ENCODE measurements at places on chromosomes 2 and 18.

DNA sequence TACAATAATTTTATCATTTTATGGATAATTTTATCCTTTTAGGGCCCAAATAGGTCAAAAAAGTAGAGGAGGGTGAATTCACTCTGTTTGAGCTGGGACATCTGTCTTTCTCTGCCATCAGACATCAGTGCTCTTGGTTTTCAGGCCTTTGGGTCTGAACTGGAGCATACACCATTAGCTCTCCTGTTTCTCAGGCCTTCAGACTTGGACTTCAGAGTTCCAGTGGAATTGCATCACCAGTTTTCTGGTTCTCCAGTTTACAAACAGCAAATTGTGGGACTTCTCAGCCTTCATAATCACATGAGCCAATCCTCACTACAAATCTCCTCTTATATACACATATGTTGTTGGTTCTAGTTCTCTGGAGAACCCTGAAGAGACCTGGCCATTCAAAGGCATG lies 33.9 kb downstream of the CRYGD start:
- DNase-seq: no peak
- H3K36me3 ChIP-seq: no peaks in the 10 kb centered on the region

- no peaks in the 10 kb centered on the region for H3K4me1 ChIP-seq
- DNase-seq: no peak
- no peak overlapping the region for H3K4me3 ChIP-seq
- no peak overlapping the region for H3K27ac ChIP-seq
- no peaks in the 10 kb centered on the region for H3K36me3 ChIP-seq
- no peaks in the 10 kb centered on the region for H3K27me3 ChIP-seq
These were observed 174.2 kb downstream of the LNPK start for GRCh38 chr2:175827856-175828255.

GRCh38 chr2:85393836-85394235 lies 16.3 kb downstream of the CAPG start:
- peaks cover 4% of the 10 kb centered on the region for H3K36me3 ChIP-seq
- no peaks in the 10 kb centered on the region for H3K27me3 ChIP-seq
- no peaks in the 10 kb centered on the region for H3K4me1 ChIP-seq

- no peak overlapping the region for H3K4me3 ChIP-seq
- H3K4me1 ChIP-seq: no peaks in the 10 kb centered on the region
- no peak overlapping the region for H3K27ac ChIP-seq
- H3K36me3 ChIP-seq: no peaks in the 10 kb centered on the region
- no peaks in the 10 kb centered on the region for H3K27me3 ChIP-seq
These were observed 27.5 kb downstream of the MAP2 start for GRCh38 chr2:209451209-209451834.

- no peaks in the 10 kb centered on the region for H3K27me3 ChIP-seq
- no peaks in the 10 kb centered on the region for H3K4me1 ChIP-seq
- DNase-seq: no peak
- H3K4me3 ChIP-seq: no peak overlapping the region
- H3K36me3 ChIP-seq: no peaks in the 10 kb centered on the region
These were observed 642.3 kb upstream of the LINC00305 start for GRCh38 chr18:64791236-64791635.

- peak overlapping the region; percentile 98 for H3K27ac ChIP-seq
- H3K4me1 ChIP-seq: peaks cover 31% of the 10 kb centered on the region
- peak overlapping the region; percentile 98 for H3K4me3 ChIP-seq
- H3K27me3 ChIP-seq: no peaks in the 10 kb centered on the region
- DNase-seq: peak; percentile 92
These were observed 1.7 kb downstream of the NCK2 start for GRCh38 chr2:105746177-105747080.

DNA sequence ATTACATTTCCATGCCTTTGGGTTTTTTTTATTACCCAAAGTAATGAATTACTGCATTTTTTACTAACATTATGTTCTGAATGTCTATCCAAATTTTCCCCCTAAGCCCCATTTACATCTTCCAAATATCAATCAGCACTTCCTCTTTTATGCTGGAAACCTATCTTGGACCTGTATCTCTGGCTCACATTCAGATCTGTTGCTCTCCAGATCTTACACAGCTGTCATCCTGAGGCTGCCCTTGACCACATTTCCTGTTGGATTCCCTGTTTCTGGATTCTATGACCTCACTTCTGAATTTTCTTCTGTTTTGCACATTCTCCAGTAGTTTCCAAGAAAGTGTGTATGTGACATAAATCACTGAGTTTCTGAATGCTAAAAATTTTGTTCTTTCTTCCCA lies 146.7 kb downstream of the PDE1A start:
- no peaks in the 10 kb centered on the region for H3K36me3 ChIP-seq
- H3K4me3 ChIP-seq: no peak overlapping the region
- no peak for DNase-seq
- no peaks in the 10 kb centered on the region for H3K4me1 ChIP-seq
- H3K27me3 ChIP-seq: no peaks in the 10 kb centered on the region

DNA sequence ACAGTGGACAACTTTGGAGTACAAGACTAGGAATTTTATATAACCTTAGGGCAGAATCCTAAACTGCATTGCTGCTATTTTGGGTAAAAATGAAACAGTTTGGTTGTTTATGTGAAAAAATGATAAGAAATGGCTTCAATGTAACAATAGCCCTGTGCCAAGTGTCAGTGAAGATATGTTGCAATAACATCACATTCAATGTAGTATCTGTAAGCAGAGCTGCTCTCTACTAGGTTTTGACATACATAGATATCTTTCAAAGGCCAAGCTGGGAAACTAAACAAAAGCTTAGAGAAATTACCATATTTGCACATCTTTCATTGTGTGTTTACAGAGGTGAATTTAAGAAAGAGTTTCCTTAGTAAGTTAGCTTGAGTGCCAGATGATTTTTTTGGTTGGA lies 135.0 kb upstream of the DOK6 start:
- no peaks in the 10 kb centered on the region for H3K27me3 ChIP-seq
- no peak overlapping the region for H3K27ac ChIP-seq
- H3K36me3 ChIP-seq: no peaks in the 10 kb centered on the region
- H3K4me3 ChIP-seq: no peak overlapping the region

GRCh38 chr2:118003396-118003824 lies 10.5 kb downstream of the CCDC93 start:
- H3K4me1 ChIP-seq: no peaks in the 10 kb centered on the region
- peaks cover 37% of the 10 kb centered on the region for H3K36me3 ChIP-seq
- no peaks in the 10 kb centered on the region for H3K27me3 ChIP-seq
- H3K4me3 ChIP-seq: no peak overlapping the region

- H3K27ac ChIP-seq: no peak overlapping the region
- no peaks in the 10 kb centered on the region for H3K4me1 ChIP-seq
- DNase-seq: no peak
- H3K36me3 ChIP-seq: no peaks in the 10 kb centered on the region
- H3K4me3 ChIP-seq: no peak overlapping the region
These were observed 75.2 kb downstream of the INPP4A start for GRCh38 chr2:98519851-98520250.

GRCh38 chr2:210839034-210839433 lies 282.6 kb downstream of the CPS1 start:
- no peaks in the 10 kb centered on the region for H3K4me1 ChIP-seq
- no peaks in the 10 kb centered on the region for H3K27me3 ChIP-seq
- H3K36me3 ChIP-seq: no peaks in the 10 kb centered on the region
- DNase-seq: no peak

DNA sequence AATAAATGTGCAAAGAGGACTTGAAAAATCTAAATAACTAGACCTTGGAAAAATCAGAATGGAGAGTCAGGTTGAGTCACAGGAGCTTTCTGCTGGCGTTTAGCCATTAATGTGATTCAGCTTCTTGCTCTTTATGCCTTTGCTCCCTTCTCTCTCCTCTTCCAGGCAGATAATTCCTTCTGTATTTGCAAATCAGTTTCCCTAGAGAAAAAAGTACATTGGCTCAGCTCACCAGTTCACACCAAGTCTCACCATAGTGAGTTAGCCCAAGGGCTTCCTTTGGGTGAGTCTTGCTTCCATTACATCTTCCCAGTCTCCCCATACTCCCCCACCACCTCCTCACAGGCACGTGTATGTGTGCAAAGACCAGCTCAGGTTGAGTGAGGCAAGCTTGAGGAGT lies 73.6 kb downstream of the CYBRD1 start:
- no peaks in the 10 kb centered on the region for H3K36me3 ChIP-seq
- H3K27me3 ChIP-seq: no peaks in the 10 kb centered on the region
- H3K4me3 ChIP-seq: no peak overlapping the region

DNA sequence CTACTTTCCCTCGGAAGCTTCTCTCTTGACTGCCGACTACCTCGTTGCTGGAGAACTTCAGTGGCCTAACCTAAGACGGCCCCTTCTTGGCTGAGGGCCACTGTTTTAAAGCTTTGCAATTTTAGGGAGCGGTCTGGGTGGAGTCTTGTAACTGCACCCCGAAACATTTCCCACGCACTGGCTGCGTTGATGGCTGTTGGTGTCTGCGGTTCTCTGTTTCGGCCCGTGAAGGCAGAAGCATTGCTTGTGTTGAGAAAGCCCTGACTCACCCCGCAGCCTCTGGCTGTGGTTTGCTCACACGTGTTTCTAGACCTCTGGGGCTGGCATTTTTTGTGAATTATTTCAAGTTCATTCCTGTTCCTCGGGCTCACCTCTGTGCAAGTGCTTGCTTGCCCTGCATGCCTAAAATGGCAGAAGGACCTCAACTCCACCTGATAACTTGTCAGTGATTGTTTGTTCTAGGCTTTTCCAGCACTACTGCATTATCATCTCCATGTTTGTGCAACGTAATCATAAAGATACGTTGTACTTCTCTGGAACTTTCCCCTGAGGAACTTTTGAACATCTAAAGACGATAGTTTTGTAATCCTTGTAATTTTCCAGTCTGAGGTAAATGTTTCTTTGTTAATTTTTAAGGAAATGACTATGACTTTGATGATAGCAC lies 94.2 kb upstream of the DLX2 start:
- H3K4me3 ChIP-seq: no peak overlapping the region
- H3K4me1 ChIP-seq: peaks cover 4% of the 10 kb centered on the region
- no peaks in the 10 kb centered on the region for H3K36me3 ChIP-seq

DNA sequence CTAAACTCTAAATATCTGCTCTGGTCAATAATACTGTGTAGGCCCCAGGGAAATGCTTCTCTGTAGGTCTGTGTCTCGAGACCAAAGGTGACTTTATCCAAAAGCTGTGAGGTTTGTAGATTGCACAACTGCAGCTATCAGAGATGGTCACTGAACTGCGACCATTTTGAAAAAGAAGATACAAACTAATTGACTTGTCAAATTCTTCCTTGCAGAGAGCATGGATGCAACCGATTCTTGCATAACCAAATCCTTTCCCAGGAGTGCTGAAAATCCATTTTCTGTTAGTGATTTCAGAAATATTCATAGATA lies 155.8 kb downstream of the SH3BP4 start:
- H3K4me3 ChIP-seq: no peak overlapping the region
- no peaks in the 10 kb centered on the region for H3K36me3 ChIP-seq
- no peaks in the 10 kb centered on the region for H3K27me3 ChIP-seq
- no peak overlapping the region for H3K27ac ChIP-seq
- no peak for DNase-seq

GRCh38 chr2:241724259-241724974 lies 10.0 kb upstream of the D2HGDH start:
- peaks cover 22% of the 10 kb centered on the region for H3K36me3 ChIP-seq
- DNase-seq: no peak
- H3K4me3 ChIP-seq: no peak overlapping the region
- H3K27me3 ChIP-seq: no peaks in the 10 kb centered on the region

- H3K4me1 ChIP-seq: no peaks in the 10 kb centered on the region
- H3K27me3 ChIP-seq: no peaks in the 10 kb centered on the region
- no peak overlapping the region for H3K27ac ChIP-seq
- no peak for DNase-seq
These were observed 84.1 kb upstream of the PAPOLG start for GRCh38 chr2:60671966-60672365.

GRCh38 chr18:3248658-3249359 lies 1.2 kb downstream of the MYL12A start:
- peaks cover 8% of the 10 kb centered on the region for H3K4me1 ChIP-seq
- H3K27ac ChIP-seq: peak overlapping the region; percentile 99
- peaks cover 7% of the 10 kb centered on the region for H3K36me3 ChIP-seq

DNA sequence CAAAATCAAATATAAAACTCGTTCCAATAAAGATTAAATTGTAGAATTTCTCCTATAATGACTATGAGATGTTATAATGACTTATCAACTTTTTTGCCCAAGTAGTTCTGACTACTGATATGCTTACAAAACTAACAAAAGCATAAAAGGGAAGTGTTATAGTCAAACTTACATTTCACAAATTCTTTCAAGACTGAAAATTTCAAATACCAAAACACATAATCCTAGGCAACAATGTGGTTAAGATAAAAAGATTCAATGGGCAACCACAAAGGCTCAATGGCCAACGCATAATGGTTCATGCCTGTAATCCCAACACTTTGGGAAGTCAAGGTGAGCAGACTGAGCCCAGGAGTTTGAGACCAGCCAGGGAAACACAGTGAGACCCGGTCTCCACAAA lies 135.7 kb downstream of the USP34 start:
- no peaks in the 10 kb centered on the region for H3K27me3 ChIP-seq
- peaks cover 2% of the 10 kb centered on the region for H3K36me3 ChIP-seq
- no peak overlapping the region for H3K27ac ChIP-seq
- no peak overlapping the region for H3K4me3 ChIP-seq
- DNase-seq: no peak

DNA sequence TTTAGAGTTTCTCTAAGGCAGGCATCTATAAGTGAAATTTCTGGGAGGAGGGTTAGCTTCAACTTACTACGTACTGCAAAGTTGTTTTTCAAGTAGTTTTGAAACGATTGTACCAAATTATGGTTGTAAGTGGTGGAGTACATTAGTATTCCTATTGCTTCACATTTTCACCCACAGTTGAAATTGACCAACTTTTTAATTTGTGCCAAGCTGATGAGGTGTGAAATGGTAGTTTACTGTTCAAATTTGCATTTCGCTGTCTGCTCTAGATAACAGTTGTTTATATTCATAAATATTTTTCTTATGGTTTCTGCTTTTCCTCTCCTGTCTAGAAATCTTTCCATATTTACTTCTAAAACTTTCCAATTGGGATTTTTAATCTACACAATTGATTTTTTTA lies 18.6 kb downstream of the NPC1 start:
- no peak overlapping the region for H3K4me3 ChIP-seq
- peaks cover 25% of the 10 kb centered on the region for H3K4me1 ChIP-seq
- no peaks in the 10 kb centered on the region for H3K27me3 ChIP-seq
- H3K36me3 ChIP-seq: peaks cover 4% of the 10 kb centered on the region
- DNase-seq: no peak

DNA sequence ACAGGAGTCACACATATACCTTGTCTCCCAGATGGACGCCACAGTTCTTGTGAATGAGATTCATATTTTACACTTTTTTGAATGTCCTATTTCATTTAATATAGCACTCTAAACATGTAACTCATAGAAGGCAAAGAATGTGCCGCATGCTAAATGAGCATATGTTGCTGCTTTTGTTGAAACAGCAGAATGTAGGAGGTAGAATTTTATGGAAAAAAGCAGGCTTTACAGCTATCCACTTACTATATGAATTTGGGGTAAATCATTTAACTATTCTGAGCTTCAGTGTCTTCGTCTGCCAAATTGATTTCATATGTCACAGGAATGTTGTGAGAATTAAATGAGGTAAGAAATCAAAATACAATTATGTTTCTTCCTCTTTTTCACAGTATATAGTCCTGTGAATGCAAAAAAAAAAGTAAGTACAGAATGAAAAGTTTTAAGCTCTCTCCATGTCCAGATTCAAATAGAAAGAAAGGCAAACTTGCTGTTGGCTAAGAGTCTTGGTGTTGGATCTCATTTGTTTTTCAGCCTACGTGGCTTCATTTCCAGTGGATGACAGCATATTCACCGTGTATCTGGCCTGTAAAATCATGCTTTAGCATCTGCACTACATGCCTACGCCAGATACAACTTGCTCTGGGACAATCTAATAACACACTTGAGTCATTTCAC lies 154.7 kb upstream of the CNTNAP5 start:
- no peaks in the 10 kb centered on the region for H3K4me1 ChIP-seq
- no peak overlapping the region for H3K27ac ChIP-seq
- no peaks in the 10 kb centered on the region for H3K36me3 ChIP-seq
- no peak overlapping the region for H3K4me3 ChIP-seq
